ENCODE measurements at places on chromosomes 13 and 19.

DNA sequence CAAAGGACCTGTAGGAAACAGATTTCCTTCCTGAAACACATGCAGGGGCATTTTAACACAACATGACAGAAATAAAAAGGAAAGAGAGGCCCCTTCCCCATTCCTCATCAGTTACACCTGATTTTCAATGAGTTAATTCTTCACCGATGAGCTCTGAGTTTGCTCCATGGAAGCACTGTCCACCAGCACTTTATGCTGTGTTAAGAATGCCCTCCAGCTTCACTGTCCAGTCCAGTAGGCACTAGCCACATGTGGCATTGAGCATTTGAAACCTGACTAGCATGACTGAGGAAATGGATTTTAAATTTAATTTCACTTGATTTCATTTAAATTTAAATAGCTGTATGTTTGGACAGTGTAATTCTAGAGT, 217.2 kb upstream of the SLC10A2 start:
- DNase-seq = no peak

- DNase-seq = no peak
Measured at GRCh38 chr13:75932636-75933035, 296.5 kb downstream of the LMO7 start.

DNA sequence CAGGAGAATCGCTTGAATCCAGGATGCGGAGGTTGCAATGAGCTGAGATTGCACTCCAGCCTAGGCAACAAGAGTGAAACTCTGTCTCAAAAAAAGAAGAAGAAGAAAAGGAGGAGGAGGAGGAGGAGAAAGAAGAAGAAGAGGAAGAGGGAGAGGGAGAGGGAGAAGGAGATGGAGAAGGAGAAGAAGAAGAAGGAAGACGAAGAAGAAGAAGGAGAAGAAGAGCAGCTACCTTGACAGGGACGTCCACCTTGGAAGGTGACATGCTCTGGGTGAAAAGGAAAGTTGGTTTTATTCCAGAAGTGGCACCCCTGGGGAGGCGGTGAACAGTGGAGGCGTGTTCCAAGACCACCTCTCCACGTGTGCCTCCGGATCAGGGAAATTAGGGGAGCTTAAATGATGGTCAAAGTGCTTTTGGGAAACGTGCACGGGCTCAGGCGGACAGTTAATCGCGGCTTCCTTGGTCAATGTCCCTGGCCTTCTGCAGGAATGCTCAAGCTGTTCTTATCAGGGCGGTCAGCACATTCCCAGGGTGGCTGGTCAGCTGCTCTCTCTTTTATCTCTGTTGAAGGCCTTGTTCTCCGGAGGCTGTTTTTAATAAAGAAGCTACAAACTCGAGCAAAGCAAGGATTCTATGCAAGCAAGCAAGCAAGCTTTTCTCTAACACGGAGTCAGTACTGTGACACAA, 78.9 kb upstream of the PEG3 start:
- DNase-seq = no peak

DNA sequence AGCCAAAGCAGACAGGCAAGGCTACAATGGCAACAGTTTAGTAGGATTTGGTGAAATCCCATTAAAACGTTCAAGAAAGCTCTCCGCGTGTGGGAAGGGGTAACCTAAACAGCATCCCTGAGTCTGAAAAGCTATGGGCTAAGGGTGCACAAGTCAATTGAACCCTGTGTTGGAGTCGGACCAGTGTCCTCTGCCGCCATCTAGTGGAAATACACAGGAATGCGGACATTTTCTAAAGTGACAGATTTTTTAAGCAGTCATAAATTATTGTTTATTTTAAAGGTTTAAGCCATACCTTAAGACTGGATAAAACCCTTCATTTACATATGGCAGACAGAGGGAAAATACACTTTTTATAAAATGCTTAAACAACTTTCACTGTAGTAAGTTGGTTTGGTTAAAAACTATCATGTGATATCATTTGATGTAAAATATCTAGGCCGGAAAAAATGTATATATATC, 26.5 kb upstream of the LSM14A start:
- no peak for DNase-seq

- no peak for DNase-seq
Measured at GRCh38 chr13:102183509-102184182, 218.2 kb downstream of the FGF14 start.

DNA sequence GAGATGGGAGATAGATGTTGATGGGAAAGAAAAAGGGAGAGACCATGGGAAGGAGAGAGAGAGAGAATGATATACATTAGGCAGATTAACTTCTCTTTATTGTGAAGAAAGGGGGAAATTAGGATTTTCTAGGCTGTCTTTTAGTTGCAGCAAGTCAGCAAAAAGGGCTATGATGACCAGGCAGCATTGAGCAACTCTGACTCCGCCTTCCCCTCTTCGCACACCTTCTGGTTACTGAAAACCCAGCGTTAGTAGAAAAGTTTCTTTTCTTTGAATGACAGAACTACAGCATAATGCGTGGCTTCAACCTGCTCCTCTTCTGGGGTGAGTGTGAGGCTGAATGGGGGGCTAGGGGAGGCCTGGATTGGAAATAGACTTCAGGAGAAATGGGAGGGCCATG, at the start of gene ADGRE1:
Gene ADGRE1, plus strand, starts transcription at position 264 of the 400 bp plus-strand sequence. Its CDS starts 30 bp downstream, at position 294.
- no peak for DNase-seq

DNA sequence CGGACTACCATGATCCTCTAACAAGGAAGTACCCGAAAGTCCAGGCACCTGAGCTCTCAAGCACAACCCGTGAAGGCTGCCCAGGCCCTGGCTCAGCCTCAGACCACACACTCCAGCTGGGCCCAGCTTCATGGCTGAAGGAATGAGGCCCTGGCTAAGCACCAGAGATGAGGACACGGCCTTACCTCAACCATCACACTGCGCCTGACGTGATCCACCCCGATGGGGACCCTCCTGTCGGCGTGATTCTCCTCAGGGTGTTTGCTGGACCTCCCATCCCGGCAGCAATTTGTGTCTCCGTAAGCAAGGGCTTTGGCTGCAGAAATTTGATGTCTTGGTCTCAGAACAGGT, 56.5 kb downstream of the F2RL3 start:
- no peak for DNase-seq

GRCh38 chr13:75181906-75182305, 300.1 kb downstream of the TBC1D4 start:
- no peak for DNase-seq

DNA sequence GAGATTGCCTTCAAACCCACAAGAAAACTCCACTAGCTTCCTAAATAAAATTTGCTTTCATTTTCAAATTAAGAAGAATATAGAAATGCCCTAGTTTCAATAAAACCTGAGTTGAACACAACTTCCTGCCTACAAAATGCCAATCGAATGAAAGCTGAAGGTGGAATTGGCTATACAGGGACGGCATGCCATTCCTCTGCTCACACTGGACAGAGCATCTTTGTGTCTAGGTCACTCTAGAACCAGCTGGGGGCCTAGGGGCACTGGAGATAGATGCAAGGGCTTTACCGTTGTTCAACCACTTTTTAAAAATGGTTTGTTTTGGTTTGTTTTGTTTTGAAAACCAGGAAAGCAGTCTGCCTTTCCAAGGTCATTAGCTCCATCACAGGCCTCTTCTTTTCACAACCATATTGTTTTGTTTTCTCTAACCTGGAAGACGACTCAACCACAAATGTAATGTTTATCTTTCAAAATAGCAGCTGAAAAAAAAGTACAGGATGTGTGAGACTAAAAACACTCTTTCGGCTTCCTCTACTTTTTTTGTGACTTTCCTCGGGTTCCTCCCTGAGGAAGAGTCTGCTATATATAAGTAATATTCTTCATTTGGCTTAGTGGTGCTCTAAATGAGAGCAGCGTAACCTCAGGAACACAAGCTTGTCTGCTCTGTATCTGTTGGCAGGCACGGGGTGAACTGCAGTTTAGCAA, 11.9 kb upstream of the ITM2B start:
- no peak for DNase-seq

GRCh38 chr19:17210296-17210695, 4.9 kb upstream of the USE1 start:
- no peak for DNase-seq

GRCh38 chr19:43446746-43447489, 18.5 kb downstream of the LYPD3 start:
- peak; percentile 75 for DNase-seq

DNA sequence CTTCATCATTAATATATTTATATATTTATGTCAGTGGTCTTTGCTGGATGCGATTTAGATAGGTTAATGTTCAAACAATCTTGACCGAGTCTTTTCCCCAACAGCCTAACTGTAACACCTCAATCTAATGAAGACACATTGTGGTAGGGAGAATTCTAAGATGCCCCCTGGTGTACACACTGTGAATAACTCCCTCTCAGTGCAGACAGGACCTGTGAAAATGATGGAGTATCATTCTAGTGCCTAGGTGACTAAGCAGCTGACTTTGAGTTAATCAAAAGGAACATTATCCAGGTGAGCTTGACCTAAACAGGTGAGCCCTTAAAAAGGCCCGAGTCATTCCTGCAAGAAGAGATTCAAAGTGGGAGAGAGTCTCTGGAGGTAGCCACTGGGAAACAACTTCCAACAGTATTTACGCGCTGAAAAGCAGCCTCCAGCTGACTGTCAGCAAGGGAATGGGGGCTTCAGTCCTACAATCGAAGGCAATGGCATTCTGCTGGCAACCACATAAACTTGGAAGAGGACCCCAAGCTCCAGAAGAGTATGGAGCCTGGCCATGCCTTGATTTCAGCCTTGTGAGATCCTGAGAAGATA, 28.0 kb upstream of the KBTBD7 start:
- DNase-seq = peak; percentile 59

GRCh38 chr19:17495639-17496296, 15.7 kb upstream of the PGLS start:
- no peak for DNase-seq

GRCh38 chr13:110444226-110444653, 117.3 kb downstream of the RAB20 start:
- DNase-seq = no peak

DNA sequence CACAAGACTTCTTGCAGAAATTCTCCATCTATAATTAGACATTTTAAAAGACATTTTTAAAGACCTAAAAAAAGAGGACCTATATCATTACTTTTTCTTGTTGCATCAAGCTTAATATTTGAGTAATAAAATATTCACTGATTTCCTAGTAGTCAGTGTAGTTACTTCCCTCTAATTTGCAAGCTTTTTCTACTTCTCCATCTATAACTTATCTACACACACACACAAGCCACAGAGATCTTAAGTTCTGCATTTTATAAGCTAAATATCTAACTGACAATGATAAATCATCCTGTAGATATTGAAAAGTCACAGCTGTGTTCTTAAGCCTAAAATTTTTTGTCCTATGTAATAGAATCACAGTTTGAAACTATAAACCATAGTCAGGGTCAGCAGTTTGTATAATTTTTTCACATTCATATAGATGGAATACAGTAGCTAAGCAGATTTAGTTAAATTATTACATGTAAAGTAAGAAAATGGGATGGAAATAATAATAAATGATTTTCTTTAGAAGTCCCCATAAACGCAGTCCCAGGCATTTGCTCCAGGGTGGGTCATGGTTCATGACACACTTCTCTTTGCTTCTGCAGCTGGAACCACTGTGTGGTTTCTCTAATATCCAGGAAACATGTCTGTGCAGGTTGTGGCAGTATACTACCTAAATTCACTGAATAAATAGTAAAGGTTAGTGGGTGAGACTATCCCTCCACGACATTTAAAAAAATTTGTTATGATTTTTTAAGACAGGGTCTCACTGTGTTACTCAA, 60.2 kb downstream of the ESD start:
- DNase-seq = no peak

- peak; percentile 68 for DNase-seq
Measured at GRCh38 chr19:42254089-42254849, 659 bp downstream of the ERF start.

- no peak for DNase-seq
Measured at GRCh38 chr13:39362652-39363381, 240.2 kb downstream of the LHFPL6 start.

GRCh38 chr13:99686944-99687411, 185.7 kb downstream of the TM9SF2 start:
- no peak for DNase-seq

GRCh38 chr19:40663695-40664692, 26.5 kb downstream of the NUMBL start:
- peak; percentile 62 for DNase-seq

DNA sequence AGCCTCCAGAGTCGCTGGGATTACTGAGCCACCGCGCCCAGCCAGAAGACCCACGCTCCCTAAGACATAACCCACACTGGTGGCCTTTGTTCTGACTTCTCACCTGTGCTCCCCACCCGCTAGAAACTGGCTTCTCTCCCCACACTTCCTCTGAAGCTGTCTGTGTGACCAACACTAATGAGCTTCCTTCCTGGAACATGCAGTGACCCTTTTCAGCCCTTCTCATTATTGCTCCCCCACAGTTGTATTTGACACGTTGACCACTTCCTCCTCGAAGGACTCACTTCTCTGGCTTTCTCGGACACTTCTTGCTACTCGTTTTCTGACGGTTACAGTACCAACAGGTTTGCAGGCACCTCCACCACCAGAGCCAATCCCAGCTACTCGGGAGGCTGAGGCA, 10.9 kb downstream of the NCR1 start:
- no peak for DNase-seq

DNA sequence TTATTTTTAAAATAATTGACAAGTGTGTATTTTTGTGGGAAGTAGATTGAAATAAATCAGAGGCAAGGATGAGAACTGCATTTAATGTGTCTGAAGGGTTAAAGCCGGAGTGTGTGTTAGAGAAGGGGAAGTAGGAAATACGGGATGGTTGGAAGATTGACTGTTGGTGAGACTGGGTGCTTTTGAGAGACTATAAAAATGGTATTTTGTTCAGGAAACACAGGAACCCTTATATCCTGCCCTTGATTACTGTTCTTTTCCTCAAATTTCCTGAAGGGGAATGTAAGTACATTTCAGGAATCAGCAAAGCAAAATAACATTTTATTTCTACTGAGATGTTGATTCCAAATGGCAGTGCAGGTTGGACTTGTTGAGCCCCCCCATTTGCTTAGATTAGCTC, 15.1 kb downstream of the IFT88 start:
- no peak for DNase-seq

- DNase-seq = no peak
Measured at GRCh38 chr13:26961890-26962615, 201.5 kb upstream of the GPR12 start.

- no peak for DNase-seq
Measured at GRCh38 chr19:18905513-18906236, 9.7 kb upstream of the CERS1 start.
